CD4-positive, alpha-beta T cell treated with Interferon gamma for 1 hour (primary cell): ENCODE measurements at places on chromosomes 1 and 21.

GRCh38 chr1:222123111-222123510 lies 381.2 kb upstream of the DUSP10 start:
- DNase-seq = no peak

GRCh38 chr1:21834666-21835065 lies 22.6 kb downstream of the LDLRAD2 start:
- DNase-seq = no peak

DNA sequence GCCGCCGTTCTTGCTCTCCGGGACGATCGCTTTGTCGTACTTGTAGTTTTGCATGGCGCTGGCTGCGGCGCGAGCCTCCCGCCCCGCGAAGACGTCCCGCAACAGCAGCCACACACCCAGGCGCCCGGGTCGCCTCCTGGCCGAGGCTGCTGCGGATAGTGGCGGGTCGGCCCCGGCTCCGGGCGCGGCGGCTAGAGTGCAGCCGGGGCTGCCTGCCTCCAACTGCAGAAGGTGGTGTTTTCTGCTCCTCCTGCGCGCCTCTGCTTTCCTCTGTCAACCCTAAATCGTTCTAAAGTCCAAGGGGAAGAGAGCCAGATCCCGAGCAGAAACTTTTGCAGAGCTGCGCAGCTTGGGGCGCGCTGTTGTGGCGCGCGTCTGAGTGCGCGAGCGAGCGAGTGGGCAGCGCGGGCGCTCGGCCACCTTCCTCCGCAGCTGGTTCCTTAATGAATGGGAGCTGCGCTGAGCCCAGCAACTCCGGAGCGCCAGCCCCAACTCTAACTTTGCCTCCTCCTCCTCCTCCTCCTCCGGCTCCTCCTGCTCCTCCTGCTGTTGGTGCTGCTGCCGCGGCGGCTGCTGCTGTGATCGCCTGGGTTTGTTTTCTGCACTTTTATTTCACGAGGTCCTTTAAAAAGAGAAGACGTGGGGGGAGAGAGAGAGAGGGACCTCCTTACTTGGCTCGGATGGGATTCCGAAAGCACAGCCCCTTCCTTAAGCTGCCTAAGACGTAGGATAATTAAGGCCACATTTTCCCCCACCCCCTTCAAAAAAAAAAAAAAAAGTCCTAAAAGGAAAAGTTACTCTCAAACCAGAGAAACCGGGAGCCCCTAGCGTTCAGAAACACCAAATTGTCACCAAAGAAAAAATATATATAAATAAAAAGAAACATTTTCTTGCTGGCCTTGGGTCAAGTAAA lies at the start of gene PLPP3:
PLPP3 (minus strand) TSS at position 601 of the 913 bp plus-strand sequence; CDS start at position 54, 547 bp downstream.
- peak; percentile 11 for DNase-seq

DNA sequence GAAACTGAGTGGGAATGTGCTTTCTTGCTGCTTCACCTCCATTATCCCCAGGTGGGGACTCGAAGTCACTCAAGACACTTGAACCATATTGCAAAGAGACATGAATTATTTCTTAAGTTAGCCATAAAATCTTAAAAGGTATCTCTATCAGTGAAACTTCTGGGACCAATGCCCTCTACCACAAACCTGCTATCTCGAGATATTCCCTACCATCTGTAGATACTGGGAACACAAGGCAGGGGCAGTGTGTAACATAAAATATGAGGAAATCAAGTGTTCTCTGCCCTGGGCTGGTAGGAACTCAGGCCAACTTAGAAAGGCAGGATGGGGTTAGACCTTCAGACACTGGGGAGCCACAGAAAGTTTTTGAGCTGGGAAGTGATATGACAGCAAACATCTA lies 1.3 kb upstream of the CD58 start:
- DNase-seq = no peak

DNA sequence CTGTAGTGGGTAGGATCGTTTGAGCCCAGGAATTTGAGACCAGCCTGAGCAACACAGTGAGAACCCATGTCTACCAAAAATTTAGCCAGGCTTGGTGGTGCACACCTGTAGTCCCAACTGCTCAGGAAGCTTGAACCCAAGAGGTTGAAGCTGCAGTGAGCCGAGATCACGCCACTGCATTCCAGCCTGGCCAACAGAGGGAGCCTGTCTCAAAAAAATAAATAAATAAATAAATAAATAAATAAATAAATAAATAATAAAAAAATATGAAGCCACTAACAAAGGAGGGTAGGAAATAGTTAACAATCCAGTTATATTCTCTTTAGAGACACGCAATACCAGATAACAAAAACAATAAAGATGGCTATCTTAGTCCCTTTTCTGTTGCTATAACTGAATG lies 11.9 kb upstream of the CBR3 start:
- DNase-seq = no peak

GRCh38 chr1:6325482-6325881 lies 64.6 kb upstream of the GPR153 start:
- DNase-seq = no peak

GRCh38 chr1:108590957-108591356 lies 31.1 kb downstream of the EEIG2 start:
- peak; percentile 4 for DNase-seq

GRCh38 chr1:35441926-35442579 lies 115.2 kb downstream of the KIAA0319L start:
- no peak for DNase-seq

- no peak for DNase-seq
Measured at GRCh38 chr1:212173567-212173966, 111.6 kb upstream of the PPP2R5A start.

- DNase-seq = no peak
Measured at GRCh38 chr1:83996191-83996590, 2.7 kb downstream of the TTLL7 start.

DNA sequence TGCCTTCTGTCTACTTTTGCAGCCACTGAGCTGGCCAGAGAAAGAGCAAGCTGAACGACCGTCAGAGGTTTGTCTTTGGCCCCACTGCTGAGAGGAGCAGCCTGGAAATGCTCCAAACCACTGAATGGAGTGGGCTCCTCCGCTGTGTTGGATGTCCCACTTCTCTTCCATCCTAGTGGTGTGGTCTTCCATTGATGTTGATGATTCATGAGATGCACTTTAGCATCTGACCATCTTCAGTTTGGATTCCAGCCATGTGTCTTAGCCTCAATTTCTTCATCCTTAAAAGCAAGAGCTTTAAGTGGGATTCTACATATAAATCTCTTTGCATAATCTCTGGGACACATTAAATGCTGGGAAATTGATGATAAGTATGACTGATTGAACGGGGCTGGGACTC lies 276.9 kb downstream of the SIPA1L2 start:
- no peak for DNase-seq
